ENCODE measurements at places on chromosomes 1 and 21.
A peak's percentile ranks its signal among the peaks of the same experiment; 100 is the strongest.

GRCh38 chr1:85137660-85138059 is 63.2 kb downstream of the SYDE2 start:
- DNase-seq: no peak

GRCh38 chr1:245598524-245599305 is 443.9 kb downstream of the KIF26B start:
- DNase-seq: no peak

DNA sequence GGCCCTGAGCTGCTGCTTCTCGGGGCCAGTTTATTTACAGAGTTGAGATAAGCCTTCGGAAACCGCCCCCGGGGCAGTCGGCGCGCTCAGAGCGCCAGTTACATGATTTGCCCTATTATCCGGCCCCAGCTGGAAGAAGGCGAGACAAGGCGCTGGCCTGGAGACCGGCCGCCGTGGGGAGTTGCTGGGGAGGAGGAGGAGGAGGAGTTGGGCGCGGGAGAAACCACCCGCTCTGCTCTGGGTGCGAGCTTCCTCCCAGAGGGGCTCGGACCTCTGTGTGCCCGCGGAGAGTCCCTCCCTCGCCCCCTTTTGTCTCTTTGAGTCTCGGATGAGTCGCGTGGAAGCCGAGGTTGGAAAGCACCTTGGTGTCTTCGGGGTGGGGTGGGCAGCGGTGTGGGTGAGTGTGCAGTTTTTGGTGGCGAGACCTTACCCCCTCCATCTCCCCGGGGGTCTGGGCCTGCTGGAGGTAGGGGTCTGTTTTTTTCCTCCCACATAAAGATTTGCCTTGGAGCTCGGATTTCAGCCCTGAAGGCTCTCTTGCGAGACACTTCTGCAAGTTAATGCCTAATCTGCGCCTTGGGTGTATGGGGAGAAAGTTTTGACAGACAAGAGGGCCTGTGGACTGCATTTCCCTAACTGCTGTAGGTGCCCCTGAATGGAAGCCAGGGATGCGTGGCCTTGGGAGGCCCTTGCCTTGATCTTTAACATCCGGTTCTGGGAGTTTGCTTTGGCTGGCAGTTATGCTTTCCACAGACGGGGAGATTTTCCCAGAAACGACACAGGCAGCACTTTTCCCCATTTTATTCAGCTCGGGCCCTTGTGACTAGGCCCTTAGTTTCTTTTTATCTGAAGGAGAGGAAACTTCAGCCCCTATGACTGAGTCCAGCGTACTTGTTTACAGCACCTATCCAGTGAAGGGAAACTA is 80.0 kb downstream of the NDUFS5 start:
- no peak for DNase-seq

GRCh38 chr1:39632682-39633417 is 6.6 kb downstream of the HEYL start:
- DNase-seq: no peak

- no peak for DNase-seq
These were observed 687.2 kb downstream of the MATN1 start for GRCh38 chr1:30036229-30036547.

GRCh38 chr1:145977486-145978470 is 13.3 kb downstream of the POLR3GL start:
- peak; percentile 87 for DNase-seq

DNA sequence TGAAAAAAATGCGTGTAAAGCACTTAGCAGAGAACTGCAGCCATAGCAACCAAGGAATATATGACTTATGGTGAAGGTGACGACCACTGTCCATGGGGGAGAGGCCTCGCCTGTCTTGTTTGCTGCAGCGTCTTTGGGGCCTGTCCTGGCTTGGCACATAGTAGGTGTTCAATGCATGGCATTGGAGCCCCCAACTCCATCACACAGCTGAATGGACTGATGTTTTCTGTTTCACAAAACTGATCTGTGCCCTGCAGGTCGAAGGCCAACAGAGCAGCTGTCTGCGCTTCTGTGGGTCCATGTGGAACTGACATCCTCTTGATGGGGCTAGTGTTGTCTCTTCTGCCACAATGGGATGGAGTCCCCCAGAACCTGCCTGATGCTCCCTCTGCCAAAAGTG is 296.0 kb downstream of the PTPRU start:
- DNase-seq: no peak

DNA sequence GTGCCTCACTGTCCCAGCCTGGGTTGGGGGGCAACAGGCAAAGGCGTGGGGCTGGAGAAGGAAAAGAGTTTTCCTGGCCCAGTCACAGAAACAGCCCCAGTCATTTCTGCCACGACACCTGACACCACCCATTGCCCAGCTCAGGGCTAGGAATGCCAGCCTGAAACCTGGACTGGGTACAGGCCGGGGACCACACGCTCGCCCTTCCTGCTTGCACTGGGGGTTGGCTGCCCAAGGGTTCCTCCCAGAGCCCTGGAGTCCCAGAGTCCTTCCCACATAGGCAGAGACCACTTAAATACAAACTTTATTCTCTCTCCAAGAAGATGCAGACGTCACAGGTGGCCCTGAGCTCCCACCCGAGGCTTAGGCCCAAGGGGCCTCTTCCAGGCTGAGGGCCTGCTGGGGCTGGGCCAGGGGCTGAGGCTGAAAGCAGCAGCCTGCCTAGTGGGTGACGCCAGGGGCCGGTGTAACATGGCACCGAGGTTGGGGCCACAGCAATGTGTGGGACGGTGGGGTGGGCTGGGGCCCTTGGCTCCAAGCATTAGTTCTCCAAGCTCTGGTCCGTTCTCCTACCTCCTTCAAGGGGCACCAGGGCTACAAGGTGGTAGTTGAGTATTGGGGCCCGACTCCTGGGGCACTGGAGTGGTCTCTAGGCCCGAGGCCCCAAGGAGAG is 1.6 kb downstream of the TMEM52 start:
- DNase-seq: no peak

Measured in H4 (cell line).